ENCODE measurements at places on chromosomes 6 and 20.

DNA sequence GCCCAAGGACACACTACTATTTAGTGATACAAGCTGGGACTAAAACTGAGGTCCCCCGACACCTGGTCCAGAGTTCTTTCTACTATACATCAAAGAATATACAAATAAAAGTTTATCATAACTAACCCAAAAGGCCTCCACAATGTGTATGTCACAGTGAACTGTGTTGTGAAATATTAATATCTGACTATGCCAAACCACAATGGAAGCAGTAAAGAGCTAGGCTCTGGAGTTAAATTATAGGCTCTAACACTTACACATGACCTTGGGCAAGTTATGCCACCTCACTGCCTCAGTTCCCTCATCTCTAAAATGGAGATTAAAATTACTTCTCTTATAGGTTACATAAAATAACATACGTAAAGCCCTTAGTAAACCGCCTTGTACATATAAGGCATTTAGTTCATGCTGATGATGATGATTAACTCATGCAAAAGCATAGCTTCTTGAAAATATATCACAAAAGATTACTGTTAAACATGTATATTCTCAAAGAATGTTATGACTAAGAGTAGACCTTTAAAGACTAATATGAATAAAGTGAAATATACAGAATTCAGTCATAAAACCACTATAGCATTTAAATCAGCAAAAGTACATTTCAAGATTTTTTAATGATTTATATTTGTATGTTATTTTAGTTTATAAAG lies 5.7 kb downstream of the SUPT3H start:
- no peak for DNase-seq

DNA sequence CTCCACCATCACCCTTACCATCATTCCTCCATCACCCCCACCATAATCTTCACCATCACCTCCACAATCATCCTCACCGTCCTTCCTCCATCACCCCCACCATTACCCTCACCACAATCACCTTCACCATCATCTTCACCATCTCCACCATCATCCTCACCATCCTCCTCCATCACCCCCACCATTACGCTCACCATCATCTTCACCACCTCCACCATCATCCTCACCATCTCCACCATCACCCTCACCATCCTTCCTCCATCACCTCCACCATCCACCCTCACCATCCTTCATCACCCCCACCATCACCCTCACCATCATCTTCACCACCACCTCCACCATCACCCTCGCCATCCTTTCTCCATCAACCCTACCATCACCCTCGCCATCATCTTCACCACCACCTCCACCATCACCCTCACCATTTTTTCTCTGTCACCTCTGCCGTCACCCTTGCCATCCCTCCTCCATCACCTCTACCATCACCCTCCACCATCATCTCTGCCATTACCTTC lies 33.1 kb upstream of the MPC1 start:
- DNase-seq = no peak

GRCh38 chr6:127833336-127833735 lies 67.5 kb downstream of the THEMIS start:
- DNase-seq = peak; percentile 29

DNA sequence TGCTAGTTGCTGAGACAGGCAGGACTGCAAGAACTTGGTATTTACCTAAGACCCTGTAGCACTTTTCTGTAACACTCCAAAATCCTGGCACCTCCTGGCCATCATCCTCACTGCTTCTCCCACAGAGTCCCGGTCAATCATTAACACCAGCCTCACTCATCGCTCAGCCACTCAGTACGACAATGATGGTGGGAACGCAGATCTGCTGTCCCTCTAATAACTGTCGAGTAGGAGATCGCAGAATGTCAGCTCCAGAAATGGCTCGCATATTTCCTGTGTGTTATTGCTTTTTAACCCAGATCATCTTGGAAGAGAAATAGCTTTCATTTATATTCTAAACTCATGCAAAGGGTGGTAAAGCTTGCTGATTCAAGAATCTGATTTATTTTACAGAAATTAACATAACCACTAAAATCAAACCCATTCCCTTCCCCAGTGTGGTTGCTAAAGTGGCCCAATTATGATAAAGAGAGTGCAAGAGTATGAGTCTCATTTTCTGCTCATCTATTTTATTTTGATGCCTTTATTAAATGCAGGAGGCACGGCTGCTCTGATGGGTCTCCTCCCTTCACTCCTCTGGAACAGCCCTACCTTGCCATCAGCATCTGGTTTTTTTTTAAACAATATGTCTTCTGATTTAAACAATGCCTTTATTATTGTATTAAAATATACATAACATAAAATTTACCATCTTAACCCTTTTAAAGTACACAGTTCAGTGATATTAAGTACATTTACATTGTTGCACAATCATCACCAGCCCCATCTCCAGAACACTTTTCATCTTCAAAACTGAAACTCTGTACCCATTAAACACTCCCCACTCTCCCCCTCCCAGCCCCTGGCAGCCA lies 28.3 kb upstream of the GGTLC1 start:
- DNase-seq = no peak

- no peak for DNase-seq
Measured at GRCh38 chr6:98037571-98037970, 754.6 kb upstream of the MMS22L start.

- DNase-seq = peak; percentile 96
Measured at GRCh38 chr6:152380993-152381898, 255.9 kb downstream of the SYNE1 start.

GRCh38 chr6:68633972-68634725 lies 933 bp upstream of the ADGRB3 start:
- no peak for DNase-seq

DNA sequence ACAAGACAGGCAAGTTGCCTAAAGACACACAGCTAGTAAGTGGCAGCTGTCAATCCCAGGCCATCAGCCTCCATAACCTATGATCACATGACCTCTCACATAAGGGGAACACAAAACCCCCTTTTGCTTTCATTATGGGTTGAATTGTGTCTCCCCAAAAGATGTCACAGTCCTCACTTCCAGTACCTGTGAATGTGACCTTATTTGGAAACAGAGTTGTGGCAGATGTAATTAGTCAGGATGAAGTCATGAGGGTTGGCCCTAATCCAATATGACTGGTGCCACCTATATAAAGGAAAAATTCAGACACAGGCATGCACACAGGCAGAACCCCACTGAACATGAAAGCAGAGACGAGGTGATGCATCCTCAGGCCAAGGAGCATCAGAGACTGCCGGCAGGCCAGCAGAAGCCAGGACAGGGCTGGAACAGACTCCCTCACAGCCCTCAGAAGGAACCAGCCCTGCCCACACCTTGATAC lies 33.6 kb downstream of the GFOD1 start:
- DNase-seq = peak; percentile 23

DNA sequence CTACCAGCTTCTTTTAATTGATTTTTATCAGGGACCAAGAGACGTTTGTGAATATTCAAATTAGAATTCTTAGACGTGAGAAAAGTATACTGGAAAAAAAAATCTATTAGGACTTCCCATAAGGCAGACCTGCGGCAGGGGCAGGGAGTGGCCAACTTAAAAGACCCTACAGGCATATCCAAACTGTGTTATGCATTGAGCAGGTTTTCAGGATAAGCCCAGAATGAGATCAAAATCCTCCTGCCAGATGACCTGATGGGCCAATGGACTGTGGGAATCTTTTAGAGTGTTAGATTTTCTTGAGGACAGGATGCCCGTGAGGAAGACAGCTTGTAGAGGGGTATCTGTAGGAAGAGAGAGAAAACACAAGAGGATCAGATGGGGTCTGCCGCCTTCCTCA lies 391.5 kb downstream of the CD83 start:
- DNase-seq = no peak

DNA sequence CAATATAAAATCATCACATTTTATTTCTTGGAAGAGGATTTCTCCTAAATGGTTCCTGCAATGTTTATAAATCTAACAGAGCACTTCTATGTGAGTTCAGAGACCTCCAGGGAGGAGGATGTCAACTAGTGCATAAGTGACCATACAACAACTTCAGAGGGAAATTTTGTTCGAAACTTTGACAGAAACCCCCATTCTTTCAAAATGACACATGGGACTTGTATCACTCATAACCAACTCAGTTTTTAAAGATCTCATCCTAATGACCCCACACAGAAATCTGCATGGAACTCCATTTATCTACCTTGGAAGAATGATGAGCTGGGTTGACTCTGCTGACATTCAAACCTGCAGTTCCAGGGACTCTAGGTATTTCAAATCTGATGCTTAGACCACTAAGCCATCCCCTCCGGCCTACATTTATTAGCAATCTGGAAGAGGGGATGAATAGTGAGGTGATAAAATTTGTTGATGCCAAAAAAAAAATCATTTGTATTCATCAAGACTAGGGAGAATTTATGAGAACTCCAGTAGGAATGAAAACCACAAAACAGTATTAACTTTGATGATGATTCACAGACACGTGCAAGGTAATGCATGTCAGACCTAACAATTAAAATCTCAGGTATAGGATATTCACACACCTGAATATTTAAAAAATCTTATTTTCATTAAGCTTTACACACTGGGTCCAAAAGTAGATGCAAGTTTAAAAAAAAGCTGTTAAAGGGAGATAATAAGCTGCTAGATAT lies 153.0 kb downstream of the REV3L start:
- DNase-seq = no peak

DNA sequence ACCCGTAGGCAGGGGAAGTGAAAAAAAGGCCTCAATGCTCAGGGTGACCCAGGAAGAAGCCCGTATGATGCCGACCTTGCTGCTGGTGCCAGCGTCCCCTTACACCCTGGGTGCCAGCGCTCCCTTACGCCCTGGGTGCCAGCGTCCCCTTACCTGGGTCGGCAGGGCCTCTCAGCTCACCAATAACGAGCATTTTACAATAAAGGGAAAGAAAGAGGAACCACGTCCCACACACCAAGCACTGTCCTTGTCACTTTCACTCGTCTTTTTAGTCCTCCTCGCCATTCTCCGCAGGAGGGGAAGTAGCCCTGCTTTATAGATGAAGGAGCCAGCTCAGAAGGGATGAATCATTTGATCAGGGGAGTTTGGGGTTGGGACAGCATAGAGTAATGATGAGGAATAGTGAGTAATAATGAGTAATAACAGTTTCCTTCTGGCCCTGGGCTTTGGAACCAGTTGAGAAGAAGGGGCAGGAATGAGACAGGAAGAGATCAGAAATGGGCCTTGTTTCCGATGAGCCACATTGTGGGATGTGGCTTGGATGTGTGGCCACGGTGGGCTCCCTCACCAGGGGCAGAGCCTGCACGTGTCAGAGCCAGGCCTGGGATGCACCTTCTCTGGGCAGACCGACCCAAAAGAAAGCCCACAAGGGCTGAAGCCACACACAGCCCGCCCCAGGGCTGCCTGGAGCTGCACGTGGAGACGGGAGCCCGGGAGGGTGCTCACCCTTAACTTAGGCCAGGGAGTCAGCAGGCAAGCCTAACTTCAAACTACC lies 75.7 kb downstream of the SYNJ2 start:
- peak; percentile 92 for DNase-seq

- no peak for DNase-seq
Measured at GRCh38 chr6:54515013-54515412, 206.8 kb downstream of the TINAG start.

DNA sequence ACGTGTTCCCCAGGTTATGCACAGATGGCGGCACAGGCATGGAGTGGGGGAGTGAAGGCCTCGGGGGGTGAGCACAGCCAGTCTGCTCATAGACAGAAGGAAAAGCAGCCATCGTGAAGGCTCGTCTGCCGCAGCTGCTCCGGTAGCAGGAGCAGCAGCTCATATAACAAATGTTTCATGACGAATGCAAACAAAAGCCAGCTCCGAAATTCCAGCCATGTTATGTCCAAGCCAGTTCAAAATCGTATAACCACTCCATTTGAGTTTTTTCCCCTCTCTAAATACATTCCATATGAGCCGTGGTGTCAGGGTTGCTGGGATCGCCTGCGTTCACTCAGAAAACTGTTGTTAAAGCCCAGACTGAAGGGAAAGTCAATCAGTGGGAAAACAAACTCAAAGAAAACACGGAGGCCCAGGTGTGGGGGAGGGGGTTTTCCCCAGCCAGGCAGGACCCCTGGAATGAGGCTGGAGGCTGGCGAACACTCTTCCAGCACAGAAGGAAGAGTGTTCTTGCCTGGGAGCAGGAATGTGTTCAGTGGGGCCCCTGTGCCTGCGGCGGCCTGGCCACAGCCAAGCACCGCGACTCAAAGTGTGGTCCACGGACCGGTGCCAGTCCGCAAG lies 280.4 kb upstream of the TAB2 start:
- DNase-seq = peak; percentile 40

- no peak for DNase-seq
Measured at GRCh38 chr6:35489995-35490791, 6.7 kb downstream of the TEAD3 start.

GRCh38 chr6:30618270-30618797 lies 694 bp downstream of the MRPS18B start:
- no peak for DNase-seq

DNA sequence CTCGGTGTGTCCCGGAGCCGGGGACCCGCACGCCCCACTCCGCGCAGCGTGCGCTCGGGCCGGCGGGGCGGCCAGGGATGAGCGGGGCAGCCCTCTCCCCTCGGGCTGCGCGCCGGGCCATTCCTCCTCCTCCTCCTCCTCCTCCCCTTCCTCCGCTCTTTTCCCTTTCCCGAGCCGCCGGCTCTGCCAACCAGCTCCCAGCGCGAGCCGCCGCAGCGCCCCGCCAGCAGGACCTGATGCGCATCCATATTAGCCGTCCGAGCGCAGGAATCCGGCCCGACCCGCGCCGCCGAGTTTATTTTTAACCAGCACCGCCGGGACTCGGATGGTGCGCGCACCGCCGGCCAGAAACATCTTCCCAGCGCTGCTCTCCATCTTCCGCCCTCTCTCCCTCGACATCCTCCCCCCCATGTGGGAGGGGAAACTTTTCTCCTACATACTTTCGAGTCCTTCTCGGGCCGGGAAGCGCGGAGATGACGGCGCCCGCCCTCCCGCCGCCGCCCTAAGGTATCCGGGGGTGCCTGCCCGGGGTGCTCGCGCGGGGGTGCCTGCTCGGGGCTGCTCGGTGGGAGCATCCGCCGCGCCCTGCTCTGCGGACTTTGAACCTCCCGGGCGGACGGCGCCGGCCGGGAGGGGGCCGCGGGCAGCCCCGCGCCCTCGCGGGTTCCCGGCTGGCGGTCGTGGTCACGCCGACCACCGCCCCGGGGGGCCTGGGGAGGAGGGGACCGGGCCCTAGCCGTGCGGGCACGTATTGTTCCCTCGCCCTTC lies 619 bp downstream of the RREB1 start:
- peak; percentile 34 for DNase-seq

- DNase-seq = no peak
Measured at GRCh38 chr6:106693418-106693817, 64.0 kb downstream of the QRSL1 start.

- peak; percentile 39 for DNase-seq
Measured at GRCh38 chr6:134170844-134171243, 118.4 kb upstream of the SLC2A12 start.

GRCh38 chr6:170127151-170127550 lies 163.7 kb downstream of the DLL1 start:
- DNase-seq = no peak

Measured in brain microvascular endothelial cell (primary cell).